Camera-type eye (tissue), 1 donor: ENCODE measurements at places on chromosomes 5 and 9. TPM values are rescaled to one million over a fixed set of nuclear protein-coding genes. Genes with fewer than 3 reads are reported as not detected.

UNC13B gene
- 56.1 TPM for total RNA-seq

TAS2R1 gene
- total RNA-seq = not detected

RASEF gene
- total RNA-seq = 2.8 TPM

SEMA6A gene
- total RNA-seq = 65.3 TPM

UTP15 gene
- total RNA-seq = 39.7 TPM

GRXCR2 gene
- total RNA-seq = not detected

TTC23L gene
- total RNA-seq = 2.9 TPM

GABRA1 gene
- 16.5 TPM for total RNA-seq

PNPLA7 gene
- total RNA-seq = 3.0 TPM

MZB1 gene
- total RNA-seq = not detected

ZNG1C gene
- 46.7 TPM for total RNA-seq

PITX1 gene
- total RNA-seq = 31.1 TPM

JAKMIP2 gene
- total RNA-seq = 18.3 TPM

KCNMB1 gene
- total RNA-seq = 1.4 TPM

GLRA1 gene
- total RNA-seq = 1.4 TPM

CNOT6 gene
- total RNA-seq = 75.6 TPM

ZDHHC11 gene
- total RNA-seq = 10.3 TPM

CCL21 gene
- total RNA-seq = 16.9 TPM

SYNPO gene
- 10.1 TPM for total RNA-seq

SPATA31D4 gene
- not detected for total RNA-seq

CKS2 gene
- 24.4 TPM for total RNA-seq

PRELID1 gene
- total RNA-seq = 45.3 TPM

IRX1 gene
- total RNA-seq = 13.0 TPM

AMBP gene
- not detected for total RNA-seq

FCN1 gene
- total RNA-seq = 4.9 TPM

PPP3R2 gene
- total RNA-seq = 0.82 TPM

PCDHA5 gene
- 2.9 TPM for total RNA-seq

TAF1L gene
- total RNA-seq = not detected

PKD2L2 gene
- not detected for total RNA-seq

MSMP gene
- total RNA-seq = 2.3 TPM

NCS1 gene
- 29.7 TPM for total RNA-seq

SHLD3 gene
- 10.0 TPM for total RNA-seq

OMD gene
- total RNA-seq = 34.4 TPM

FOXD4L6 gene
- not detected for total RNA-seq

TMEM252 gene
- not detected for total RNA-seq

EIF4E1B gene
- total RNA-seq = 0.55 TPM

STPG3 gene
- not detected for total RNA-seq

URM1 gene
- 22.7 TPM for total RNA-seq
